ENCODE measurements at places on chromosomes 5 and 9.

GRCh38 chr5:164608507-164608906 lies 1103.1 kb downstream of the MAT2B start:
- DNase-seq: no peak

- no peak for DNase-seq
These were observed 517.3 kb upstream of the TLE4 start for GRCh38 chr9:79054500-79054899.

DNA sequence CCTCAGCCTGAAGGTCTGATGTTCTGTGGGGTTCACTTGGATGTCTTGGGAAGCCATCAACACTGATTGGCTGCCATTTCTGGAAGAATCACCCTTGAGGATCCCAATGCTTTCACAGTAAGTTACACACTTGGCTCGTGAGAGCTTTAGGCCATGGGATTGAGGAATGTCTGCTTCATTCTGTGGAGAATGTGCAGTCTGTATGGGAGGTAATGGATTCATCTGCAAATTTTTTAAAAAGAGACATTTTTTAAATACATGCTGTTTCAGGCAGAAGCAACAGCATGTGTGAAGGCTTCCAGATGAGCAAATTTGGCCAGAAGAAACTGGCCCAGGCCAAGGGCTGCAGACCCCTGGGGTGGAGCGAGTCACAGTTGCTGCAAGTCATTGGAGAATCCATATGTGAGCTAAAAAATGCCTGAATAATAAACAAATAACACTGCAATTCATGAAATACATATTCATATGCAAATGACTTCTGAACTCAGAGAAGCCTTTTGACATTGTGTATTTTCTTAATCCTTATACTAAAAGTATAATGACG lies 146.3 kb upstream of the RASEF start:
- no peak for DNase-seq

DNA sequence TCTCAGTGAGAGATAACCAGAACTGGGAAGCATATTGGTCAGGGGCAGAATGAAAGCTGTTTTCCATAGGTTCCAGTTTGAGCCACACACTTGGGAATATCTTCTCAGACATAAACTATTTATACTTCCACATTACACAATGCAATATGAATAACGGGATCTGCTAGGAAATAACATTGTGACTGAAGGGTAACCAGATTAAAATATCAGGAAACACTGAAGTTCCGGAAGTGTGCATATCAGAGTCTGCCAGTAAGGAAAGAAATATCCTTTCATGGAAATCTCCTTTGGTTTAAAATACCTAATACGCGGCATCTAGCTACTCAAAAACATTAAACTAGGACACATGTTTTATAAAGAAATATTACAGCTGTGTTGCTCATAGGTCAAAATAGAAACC lies 56.3 kb downstream of the ST8SIA4 start:
- DNase-seq: no peak

- DNase-seq: no peak
These were observed 931.0 kb upstream of the DMAC1 start for GRCh38 chr9:8730618-8731017.
